Fibroblast of skin of scalp (primary cell): ENCODE measurements at places on chromosomes 1 and 21.

- DNase-seq: peak; percentile 88
Measured at GRCh38 chr21:46082963-46083790, 14.7 kb upstream of the COL6A2 start.

- no peak for DNase-seq
Measured at GRCh38 chr21:45335761-45336534, 48.3 kb upstream of the POFUT2 start.

DNA sequence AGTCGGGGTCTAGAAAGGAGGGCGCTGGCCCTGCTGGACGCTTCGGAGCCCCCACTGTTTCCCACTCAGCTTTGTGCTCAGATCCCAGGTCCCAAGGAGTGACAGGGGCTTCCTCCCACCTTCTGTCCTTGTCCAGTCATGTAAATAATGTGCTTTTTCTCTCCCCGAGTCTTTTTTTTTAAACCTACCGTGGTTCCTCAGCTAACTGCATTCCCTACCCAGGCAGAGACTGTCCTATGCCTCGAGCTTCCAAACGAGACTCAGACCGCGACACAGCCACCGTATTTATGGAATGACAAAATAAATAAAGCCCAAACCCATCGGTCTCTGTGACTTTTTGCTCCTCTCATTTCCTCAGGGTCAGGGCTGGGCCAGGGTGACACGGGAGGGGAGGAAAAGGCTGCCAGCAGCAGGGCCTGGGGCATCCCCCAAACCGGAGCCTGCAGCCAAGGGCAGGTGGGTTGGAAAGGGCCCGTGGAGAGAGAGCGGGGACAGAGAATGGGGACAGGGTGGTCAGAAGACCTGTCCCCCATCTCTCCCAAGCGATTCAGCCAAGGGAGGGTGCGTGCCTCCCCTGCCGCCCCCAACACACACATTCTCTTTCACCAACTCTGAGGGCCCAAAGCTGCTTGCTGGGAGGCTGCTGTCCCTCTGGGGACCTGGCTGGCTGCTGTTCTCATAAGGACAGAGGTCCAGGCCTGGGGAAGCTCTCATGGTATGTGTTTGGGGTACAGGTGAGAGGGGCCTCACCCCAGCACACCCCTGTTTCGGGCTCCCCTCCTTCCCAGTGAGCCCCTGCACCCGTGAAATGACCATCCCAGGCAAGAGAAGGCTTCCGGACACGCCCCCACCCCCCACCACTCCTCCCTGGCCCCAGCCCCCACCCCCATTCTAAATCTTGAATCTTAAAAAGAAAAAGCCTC is 55.4 kb downstream of the KCNAB2 start:
- DNase-seq: no peak

DNA sequence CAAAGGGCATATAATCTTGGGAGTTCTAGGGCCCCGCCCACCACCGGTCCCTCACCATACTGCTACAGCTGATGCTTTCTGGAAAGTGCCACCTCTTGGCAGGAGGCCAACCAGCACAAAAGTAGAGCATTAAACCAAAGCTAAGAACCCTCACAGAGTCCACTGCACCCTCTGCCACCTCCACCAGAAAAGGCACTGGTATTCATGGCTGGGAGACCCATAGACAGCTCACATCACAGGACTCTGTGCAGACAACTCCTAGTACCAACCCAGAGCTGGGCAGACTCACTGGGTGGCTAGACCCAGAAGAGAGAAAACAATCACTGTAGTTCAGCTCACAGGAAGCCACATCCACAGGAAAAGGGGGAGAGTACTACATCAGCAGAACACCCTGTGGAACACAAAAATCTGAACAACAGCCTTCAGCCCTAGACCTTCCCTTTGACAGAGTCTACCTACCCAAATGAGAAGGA is 10.8 kb downstream of the THEM4 start:
- DNase-seq: no peak

- no peak for DNase-seq
Measured at GRCh38 chr1:187634940-187635339, 806.2 kb downstream of the PLA2G4A start.

GRCh38 chr1:212132025-212132424 is 96.5 kb downstream of the DTL start:
- DNase-seq: no peak

DNA sequence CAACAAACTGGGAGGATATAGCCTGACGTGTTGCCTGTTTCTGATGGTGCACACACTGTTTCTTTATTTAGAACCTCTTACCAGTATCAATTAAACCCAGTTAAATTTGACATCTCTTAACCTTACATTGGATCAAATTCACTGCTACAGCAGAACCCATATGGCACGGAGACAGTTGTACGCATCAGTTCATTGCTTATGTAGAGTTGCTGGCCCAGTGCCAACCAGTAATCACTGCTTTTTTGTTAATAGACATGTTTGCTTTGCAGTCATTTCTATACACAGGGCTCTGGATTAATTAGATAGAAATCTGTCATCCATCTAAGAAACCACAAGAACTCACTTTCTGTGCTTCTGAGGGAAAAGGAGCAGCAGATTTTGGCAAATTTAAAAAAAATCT is 154.0 kb downstream of the RWDD3 start:
- DNase-seq: no peak

DNA sequence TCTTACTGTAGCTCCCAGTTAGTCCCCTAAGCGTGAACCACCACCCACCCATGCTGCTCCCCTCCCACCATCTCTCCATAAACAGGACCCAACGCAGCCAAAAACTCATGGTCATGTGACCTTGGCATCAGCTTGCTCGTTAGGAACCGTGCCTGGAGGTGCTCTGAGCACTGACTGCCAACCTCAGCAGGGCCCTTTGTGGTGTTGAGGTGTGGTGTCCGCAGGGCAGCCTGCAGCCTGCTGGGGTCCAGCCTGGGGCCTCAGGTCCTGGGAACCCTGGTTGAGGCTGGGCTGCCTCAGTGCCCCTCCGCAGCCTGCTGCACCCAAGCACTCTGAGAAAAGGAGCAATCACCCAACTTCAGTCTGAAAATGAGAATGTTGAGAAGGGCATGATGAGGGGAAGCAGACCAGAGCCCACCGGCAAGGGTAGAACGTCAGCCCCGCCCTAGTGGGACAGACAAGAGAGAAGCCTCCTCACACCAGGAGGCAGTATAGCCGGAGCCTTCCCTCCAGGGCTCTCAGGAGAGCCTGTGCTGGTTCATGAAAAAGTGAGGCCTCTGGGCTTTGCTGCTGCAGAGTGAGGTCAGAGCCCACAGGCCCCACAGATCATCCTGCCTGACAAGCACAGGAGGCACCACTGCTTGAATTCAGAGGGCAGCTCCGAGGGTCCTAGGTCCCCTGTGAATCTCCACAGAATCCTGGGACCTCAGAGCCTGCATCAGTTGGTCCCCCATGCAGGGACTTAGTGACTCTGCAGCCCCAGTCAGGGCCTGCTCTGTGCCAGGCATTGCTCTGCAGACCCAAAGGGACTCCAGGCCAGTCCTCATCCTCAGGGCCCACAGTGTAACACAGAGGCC is 4.9 kb upstream of the COL6A2 start:
- DNase-seq: peak; percentile 53

GRCh38 chr21:17139696-17140095 is 373.1 kb upstream of the CXADR start:
- no peak for DNase-seq

- no peak for DNase-seq
Measured at GRCh38 chr1:200619894-200620272, 668 bp downstream of the KIF14 start.

- no peak for DNase-seq
Measured at GRCh38 chr1:180920702-180921101, 8.0 kb downstream of the KIAA1614 start.

GRCh38 chr1:9126511-9126910 is 2.4 kb downstream of the GPR157 start:
- no peak for DNase-seq

GRCh38 chr1:204227351-204227750 is 13.6 kb upstream of the GOLT1A start:
- DNase-seq: no peak
